ENCODE measurements at places on chromosomes 2 and 18.

- DNase-seq = no peak
Measured at GRCh38 chr18:10197097-10197496, 257.3 kb upstream of the APCDD1 start.

DNA sequence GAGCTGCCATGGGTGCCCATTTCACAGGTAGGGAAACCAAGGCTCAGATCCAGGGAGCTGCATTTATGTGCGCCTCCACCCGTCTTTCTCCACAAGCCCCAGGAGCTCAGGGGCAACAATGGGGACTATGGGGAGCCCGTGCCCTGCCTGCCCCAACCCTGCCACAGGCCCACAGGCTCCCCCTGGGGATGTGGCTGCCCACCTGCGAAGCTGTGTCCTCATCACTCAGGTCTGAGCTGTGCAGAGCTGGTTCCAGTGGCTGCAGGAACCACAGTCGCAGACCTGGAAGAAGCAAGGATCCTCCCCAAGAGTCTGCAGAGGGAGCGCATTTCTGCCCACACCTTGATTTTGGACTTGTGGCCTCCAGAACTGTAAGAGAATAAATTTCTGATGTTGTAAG, 9.8 kb downstream of the TEKT4 start:
- DNase-seq = no peak

- DNase-seq = no peak
Measured at GRCh38 chr2:45950606-45951005, 299.1 kb downstream of the PRKCE start.

GRCh38 chr2:229431327-229431954, 160.4 kb upstream of the PID1 start:
- peak; percentile 52 for DNase-seq

DNA sequence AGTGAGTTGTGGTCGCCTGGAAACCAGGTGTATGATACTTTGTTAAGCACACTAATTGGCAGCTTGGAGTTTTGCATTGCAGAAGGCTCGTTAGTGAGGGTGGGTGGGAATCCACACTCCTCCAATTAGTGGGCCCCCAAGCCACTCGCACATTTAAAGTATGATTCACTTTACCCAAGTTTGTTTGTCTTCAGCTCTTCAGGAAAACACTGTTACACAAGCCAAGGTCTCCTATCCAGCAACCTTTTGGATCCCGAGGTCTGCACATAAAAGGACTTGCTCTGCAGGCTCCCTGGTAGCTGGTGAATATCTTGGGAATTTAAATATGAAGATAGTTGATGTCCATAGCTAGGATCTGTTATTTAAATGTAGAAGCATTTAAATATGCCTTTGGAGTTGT, 66.1 kb downstream of the NPAS2 start:
- no peak for DNase-seq

DNA sequence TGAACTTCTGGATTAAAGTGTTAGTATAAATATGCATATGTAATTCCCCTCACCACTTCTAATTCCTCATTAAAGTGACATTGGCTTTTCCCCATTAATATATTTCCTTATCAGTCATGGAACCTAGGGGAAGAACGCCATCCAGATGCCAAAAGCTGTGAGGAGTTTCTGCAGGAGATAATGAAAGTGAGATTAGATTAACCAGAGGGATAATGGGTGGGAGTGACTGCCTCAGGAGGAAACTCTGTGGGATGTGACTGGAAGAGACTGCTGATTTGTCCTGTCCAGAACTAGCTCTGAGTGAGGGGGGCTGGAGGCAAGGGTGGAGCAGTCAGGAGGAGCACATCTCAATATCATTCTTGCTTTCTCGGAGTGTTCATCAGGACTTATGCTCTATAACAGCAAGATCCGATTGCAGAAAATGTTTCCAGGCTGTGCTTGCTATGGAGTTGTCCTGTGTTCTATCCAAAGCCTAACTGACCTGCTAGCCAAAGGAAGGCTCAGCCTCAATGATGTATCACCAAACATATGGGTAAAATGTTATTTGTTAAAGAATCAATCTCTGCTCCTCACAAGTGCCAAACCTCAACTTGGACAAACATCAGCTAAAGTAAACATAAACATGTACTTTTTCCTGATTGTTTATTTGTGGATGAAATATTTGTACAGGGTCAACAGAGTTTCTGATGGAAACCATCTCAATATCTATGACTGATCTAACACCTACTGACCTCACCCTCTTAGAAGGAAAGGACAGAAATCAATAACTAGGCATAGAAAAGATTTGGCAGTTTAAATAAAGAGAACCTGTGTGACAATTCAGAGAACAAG, 118.5 kb downstream of the ASXL3 start:
- DNase-seq = no peak
